ENCODE measurements at places on chromosomes 5 and 9. TPM values are rescaled to one million over a fixed set of nuclear protein-coding genes. Genes with fewer than 3 reads are reported as not detected.

DNA sequence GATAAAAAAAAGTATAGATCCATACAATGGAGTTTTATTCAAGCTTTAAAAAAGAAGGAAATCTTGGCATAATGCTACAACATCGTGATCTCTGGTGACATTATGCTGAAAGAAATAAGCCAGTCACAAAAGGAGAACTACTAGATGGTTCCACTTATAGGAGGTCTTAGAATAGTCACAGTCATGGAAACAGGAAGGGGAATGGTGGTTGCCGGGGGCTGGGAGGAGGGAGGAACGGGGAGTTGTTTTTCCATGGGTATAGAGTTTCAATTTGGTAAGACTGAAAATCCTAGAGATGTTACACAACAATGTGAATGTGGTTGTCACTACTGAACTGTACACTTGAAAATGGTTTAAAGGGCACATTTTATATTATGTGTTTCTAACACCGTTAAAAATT lies 94.5 kb downstream of the CFAP90 start:
- no peak for DNase-seq
- H3K4me3 ChIP-seq = no peak overlapping the region
- H3K4me1 ChIP-seq = peaks cover 21% of the 10 kb centered on the region
- no peak overlapping the region for H3K27ac ChIP-seq

DNA sequence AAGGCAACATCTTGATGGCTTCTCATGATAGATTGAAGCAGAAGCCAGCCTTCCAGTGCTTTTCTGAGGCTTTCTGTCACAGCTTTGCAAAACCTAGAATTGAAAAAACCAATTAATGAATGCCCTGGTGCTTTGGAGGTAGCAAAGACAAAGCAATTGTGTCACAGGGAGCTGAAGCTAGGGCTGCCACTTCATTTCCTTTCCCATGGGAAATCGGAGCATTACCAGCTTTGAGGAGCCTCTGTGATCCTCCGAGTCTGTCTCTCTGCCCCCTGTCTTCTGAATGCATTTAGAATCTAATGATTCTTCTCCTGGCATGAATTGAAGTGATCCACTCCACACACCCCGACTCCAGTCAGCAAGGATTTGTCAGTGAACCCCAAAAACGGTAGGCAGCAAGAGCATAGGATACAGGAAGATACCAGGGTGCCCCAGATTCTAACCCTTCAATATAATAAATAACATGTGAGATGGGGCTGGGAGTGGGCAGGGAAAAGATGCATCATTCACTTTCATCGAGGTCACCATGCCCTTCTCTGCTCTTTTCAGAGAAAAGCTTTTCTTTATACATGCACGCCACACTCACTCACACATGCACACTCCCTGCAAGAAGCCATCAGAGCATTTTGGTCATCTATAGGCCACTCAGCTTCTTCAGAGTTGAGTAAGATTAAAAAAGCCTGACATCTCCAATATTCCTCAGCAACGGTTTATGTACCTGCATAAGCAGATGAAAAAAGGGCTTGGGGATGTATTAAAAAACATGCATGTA lies 247.7 kb upstream of the ZNF462 start:
- peaks cover 23% of the 10 kb centered on the region for H3K4me1 ChIP-seq
- peaks cover 3% of the 10 kb centered on the region for H3K27me3 ChIP-seq
- H3K36me3 ChIP-seq = no peaks in the 10 kb centered on the region
- H3K4me3 ChIP-seq = no peak overlapping the region

DNA sequence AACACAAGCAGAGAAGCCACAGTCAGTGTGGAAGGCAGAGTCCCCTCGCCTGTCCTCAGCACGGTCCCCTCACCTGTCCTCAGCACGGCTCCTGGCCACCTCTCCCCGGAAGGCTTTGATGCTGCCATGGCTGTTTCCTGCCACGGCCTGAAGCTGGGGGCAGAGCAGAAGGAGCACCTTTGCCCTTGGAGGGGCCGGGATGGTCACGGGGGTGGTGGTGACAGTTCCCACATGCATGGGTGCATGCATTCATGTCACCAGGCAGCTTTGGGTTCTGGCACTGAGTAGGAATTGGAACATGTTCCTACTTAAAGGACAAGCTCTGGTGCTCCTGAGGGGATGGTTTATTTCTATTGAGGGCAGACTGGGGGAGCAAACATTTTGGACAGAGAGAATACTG lies 57.8 kb upstream of the PHYKPL start:
- DNase-seq = no peak
- H3K36me3 ChIP-seq = peaks cover 2% of the 10 kb centered on the region
- H3K4me3 ChIP-seq = no peak overlapping the region
- peaks cover 5% of the 10 kb centered on the region for H3K4me1 ChIP-seq
- no peak overlapping the region for H3K27ac ChIP-seq

DNA sequence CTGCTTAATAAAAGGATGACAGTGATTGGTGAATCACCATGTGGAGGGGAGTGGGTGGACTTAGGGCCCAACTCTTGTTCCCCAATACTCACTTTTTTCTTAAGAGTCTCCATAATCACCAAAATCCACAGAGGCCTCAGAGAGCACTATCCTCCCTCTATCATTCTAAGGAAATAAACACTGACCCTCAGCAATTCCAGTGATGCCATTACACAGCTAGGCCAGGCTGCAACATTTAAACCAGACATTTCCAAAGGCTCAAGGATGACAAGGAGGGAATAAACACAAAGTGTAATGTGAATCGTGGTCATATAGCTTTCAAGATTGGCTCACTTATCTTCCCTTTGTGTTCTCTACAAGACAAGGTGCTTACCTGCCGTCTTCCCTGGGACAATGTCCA lies 2.4 kb upstream of the ARSI start:
- peaks cover 63% of the 10 kb centered on the region for H3K4me1 ChIP-seq
- no peak overlapping the region for H3K4me3 ChIP-seq
- H3K36me3 ChIP-seq = no peaks in the 10 kb centered on the region
- no peak overlapping the region for H3K27ac ChIP-seq
- peaks cover 15% of the 10 kb centered on the region for H3K27me3 ChIP-seq
- DNase-seq = no peak

GRCh38 chr5:18984559-18985080 lies 1003.4 kb downstream of the CDH18 start:
- no peak for DNase-seq
- H3K4me1 ChIP-seq = peaks cover 33% of the 10 kb centered on the region
- H3K4me3 ChIP-seq = no peak overlapping the region
- no peak overlapping the region for H3K27ac ChIP-seq
- H3K36me3 ChIP-seq = peaks cover 9% of the 10 kb centered on the region
- no peaks in the 10 kb centered on the region for H3K27me3 ChIP-seq

DNA sequence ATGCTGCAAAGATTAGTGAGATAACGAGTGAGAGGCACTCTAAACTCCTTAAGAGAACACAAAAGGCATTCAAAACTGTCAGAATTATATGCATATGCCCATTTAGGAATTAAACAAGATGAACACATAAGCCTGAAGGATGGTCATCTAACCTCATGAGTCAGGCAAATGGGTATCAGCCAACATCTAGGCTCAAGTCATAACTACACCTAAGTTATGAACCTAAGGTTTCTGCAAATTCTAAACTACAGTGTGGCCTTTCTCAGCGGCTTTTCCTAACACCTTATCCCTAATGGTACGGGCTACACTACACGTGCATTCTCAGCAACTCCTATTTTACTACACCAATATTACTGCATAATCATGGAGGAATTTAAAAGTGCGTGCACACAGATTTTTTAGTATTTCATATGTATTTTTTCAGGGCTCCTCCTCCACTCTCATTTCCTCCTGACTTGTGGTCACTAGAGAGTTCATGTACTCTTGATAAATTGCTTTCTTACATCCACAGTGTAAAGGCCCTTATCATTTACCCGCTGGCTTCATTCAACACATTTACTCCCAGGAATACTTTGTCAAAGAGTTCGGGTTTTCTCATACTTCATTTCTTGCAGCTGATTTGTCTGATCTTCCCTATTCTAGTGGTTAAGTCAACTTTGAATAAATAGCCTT lies 316.5 kb downstream of the BNC2 start:
- no peaks in the 10 kb centered on the region for H3K27me3 ChIP-seq
- no peak overlapping the region for H3K27ac ChIP-seq
- H3K36me3 ChIP-seq = peaks cover 5% of the 10 kb centered on the region

DNA sequence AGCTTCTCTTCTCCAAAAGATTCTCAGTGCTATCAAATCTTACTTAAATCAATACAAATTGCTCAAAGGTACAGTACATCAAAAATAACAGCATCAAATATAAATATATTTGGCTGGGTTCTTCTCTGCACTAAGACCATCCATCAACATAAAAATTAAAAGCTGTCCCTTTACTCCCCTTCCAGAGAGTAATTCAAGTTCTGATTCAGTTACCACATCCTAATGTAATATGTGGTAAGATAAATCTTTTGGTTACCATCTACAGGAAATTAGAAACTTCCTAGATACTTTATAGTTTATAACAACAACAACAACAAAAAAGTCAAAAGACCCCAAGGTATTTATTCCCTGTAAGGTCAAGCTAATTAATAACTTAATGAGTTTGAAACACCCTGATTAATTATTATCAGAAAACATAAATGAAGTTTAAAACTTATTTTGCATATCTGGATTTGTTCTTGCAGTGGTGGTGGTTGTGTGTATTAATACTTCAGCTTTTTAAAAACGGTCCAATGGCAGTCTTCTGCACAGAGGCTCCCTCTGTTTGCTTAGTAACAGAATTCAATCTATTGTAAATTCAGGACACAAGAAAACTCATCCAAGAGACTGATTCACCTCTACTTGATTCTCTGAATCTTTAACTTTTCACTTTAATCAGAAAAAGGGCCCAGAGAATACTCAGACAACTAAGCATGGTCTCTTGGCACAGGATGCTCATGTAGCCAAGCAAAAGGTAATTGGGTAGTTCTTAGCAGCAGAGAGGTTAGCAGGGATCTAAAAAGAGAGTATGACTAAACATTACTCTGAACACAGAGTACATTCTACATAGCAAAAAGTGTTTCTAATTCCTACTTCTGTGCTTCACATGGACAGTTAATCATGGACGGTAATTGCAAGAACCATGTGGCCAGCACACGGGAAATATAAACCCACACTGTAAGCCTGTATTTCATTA lies 20.1 kb downstream of the DIAPH1 start:
- no peaks in the 10 kb centered on the region for H3K27me3 ChIP-seq
- no peaks in the 10 kb centered on the region for H3K4me1 ChIP-seq

GRCh38 chr5:158423623-158424200 lies 564.8 kb upstream of the CLINT1 start:
- H3K4me1 ChIP-seq = no peaks in the 10 kb centered on the region
- no peak overlapping the region for H3K4me3 ChIP-seq
- H3K36me3 ChIP-seq = no peaks in the 10 kb centered on the region
- no peak for DNase-seq

GRCh38 chr5:34655354-34655991 lies 655 bp upstream of the RAI14 start:
- peak overlapping the region; percentile 85 for H3K4me3 ChIP-seq
- peak; percentile 38 for DNase-seq
- peaks cover 54% of the 10 kb centered on the region for H3K4me1 ChIP-seq
- no peaks in the 10 kb centered on the region for H3K27me3 ChIP-seq

- no peak overlapping the region for H3K27ac ChIP-seq
- peaks cover 27% of the 10 kb centered on the region for H3K4me1 ChIP-seq
- peak overlapping the region; percentile 99 for H3K4me3 ChIP-seq
- peaks cover 19% of the 10 kb centered on the region for H3K36me3 ChIP-seq
These were observed 293 bp downstream of the CENPP start for GRCh38 chr9:92325991-92326500.

Gene GGTA1
- not detected for total RNA-seq

Gene THBS4
- total RNA-seq = 11.8 TPM

Gene KCTD16
- total RNA-seq = 0.34 TPM

Gene MGAT1
- total RNA-seq = 93.6 TPM

Gene ARHGEF28
- 0.71 TPM for total RNA-seq

Gene FOXD4L6
- total RNA-seq = not detected

Gene NR5A1
- total RNA-seq = 0.39 TPM

Gene KIF20A
- 66.9 TPM for total RNA-seq

Gene FOXD4L4
- 0.14 TPM for total RNA-seq

Gene FBP2
- not detected for total RNA-seq
